ENCODE measurements at places on chromosomes 3 and 15.

DNA sequence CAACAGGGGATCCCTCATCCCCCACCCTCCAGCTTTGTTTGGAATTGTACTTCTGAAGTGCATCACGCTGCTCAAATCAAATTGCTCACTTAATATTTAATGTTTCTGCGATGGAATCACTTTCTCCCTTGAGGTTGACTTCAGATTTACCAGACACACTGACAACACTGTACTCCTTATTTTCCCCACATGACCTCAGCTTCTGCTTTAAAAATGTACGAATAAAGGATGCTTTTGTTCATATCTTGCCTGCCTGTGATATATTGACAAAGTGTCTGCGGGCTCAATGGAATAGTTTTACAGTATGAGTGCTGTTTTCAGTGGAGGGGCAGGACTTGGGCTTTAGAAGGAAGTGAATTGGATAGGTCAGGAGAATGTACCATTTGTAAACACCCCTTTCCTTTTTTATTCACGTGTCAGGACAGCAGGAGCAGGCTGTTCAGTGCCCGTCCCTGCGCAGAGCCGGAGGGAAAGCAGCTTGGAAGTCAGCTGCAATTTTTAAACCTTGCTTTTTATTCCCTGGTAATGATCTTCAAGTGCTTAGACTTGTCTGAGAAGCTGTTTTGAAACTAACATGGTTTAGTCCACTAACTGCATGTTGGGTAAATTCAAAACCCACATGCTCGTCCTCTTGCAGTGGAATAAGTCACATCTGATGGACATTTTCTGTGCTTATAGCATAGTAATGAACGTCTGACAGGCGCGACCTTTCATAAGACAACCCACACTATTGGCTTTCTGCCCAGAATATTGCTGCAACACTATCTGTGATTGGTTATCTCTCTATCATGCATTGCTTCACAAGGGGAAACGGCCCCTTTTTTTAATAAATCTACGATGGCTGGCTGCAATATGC, 29.9 kb downstream of the MBNL1 start:
- DNase-seq = no peak

- no peak for DNase-seq
Measured at GRCh38 chr3:27025718-27026117, 343.5 kb downstream of the NEK10 start.

- no peak for DNase-seq
Measured at GRCh38 chr15:70154718-70155347, 57.1 kb upstream of the TLE3 start.

- no peak for DNase-seq
Measured at GRCh38 chr3:18778094-18778493, 353.0 kb upstream of the SATB1 start.

- DNase-seq = no peak
Measured at GRCh38 chr3:57530071-57530608, 14.0 kb downstream of the DNAH12 start.

DNA sequence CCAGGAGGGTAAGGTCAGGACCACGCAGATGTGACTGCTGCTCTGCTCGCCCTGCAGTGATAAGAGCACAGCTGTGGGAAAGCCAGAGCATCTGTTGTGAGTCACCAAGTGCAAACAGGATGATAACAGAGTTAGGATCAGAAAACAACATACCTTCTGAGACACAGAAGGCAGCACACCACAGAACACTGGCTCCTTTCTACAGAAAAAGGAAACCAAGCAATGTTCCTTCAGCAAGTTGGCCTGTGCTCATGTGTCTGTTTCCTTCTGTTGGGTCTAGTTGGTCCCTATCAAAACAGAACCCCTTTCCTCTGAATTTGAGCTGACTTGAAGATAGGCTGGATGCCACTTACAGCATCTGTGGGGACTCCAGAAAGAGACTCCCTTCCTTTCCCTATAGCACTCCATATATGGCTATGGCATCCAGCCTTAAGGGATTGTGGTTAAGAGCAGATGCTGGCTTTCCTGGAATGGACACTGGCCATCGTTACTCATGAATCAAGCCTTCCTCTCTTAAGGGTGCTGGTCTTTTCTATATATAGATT, 440.7 kb upstream of the THBS1 start:
- no peak for DNase-seq

- DNase-seq = no peak
Measured at GRCh38 chr3:119173325-119173724, at the start of gene UPK1B. Gene UPK1B (plus strand): TSS chr3:119173598. CDS start chr3:119186742, 13,144 bp downstream.

DNA sequence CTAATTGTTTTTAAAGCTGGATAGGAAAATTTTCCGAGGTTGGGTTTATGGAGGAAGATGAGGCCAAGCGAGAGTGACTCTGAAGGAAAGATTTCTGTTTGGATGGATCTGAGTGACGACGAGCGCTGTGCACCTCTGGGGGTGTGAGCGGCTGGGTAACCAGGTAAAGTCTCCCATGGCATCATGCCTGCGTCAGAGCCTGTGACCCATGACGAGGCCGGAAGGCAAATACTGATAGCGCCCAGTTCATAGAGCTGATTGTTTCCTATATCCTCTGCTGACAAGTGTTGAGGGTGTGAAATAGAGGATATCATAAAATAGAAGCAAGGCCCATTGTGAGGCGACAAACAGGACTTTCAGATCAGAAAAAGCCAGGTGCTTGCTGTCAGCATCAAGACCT, 33.7 kb upstream of the MAGEF1 start:
- DNase-seq = no peak

- DNase-seq = no peak
Measured at GRCh38 chr15:66108483-66109265, 144.9 kb downstream of the MEGF11 start.

Measured in stimulated activated CD8-positive, alpha-beta memory T cell treated with anti-CD3 and anti-CD28 coated beads, Interleukin-4, amount 100 ng/mL, for 24 hours (primary cell).